Transverse colon (tissue), 4 donors: ENCODE measurements at places on chromosomes 12 and 14. TPM values are rescaled to one million over a fixed set of nuclear protein-coding genes. Genes with fewer than 3 reads are reported as not detected.
A peak's percentile ranks its signal among the peaks of the same experiment; 100 is the strongest.

The NINJ2 gene
- 8.0 TPM for total RNA-seq

DNA sequence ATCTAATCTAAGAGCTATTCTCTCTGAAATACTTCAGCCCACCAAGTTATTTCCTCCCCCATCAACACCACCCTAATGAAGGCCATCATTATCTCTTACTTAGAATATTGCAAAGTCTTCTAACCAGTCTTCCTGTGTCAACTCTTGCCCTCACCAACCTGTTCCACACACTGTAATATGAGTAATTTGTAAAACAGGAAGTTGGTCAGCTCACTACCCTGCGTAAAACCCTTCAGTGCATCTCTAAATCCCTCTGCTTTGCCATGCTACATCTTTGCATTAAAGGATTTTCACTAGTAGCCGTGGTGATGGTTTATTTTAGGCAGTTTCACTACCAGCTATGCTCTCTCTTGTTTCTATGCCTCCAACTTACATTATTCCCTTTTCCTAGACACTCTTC, 70.0 kb downstream of the KIF21A start:
- DNase-seq = no peak

DNA sequence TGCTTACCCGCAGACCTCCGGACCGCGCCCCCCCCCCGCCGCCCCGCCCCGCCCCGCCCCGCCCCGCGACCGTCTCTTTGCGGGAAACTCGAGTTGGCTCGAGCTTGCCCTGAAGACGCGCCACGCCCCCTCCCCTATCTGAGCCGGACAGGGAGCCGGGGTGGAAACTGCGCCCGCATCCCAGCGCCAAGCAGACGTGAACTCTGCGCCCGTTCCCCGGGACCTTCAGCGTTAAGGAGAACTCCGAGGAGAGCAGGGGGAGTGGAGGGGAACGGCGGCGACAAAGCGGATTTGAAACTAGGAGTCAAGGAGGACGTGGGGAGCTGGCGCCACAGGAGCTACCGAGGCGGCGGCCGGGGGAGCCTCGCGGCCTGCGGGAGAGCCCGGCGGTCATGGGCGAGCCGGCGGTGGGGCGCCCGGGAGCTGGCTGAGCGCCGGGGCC, at the start of gene KCNK13:
KCNK13 (plus strand) TSS at position 310 of the 442 bp plus-strand sequence. CDS start 212 bp downstream, outside the sequence.
- peak; percentile 11 for DNase-seq

DNA sequence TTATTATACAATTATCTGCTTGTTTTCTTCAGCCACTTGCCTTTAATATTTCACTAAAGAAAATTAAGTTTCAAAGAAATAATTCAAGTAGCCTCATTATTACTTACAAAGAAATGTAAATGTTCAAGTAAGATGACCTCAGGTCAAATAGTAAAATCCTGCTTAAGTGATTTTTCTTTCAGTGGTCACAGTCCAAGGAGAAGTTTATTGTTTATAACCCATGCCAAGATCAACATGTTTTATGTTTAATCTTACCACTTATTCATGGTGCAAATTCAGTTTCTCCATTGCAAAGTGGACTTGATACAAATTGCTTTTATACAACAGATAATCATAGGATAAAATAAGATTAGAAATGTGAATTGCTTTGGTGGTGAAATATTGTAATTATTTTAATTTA, 370.2 kb upstream of the FLRT2 start:
- no peak for DNase-seq

DNA sequence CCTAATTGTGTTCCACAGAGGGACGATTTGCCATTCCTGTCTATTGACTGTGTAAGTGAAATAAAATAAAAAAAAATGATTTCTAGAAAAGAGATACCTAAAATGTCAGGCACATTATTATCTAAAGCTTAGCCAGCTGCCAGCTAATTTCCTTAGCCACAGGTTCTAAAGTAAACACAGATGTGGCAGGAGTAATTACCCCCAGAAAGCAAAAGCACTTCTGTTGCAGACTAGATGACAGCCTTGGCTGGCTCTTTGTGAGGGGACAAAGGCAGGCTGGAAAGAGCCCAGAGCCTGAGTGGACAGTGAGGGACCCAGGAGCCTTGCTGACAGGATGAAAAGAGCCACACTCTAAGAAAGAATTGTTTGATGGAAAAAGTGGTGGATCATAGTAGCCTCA, 418.1 kb downstream of the LRIG3 start:
- no peak for DNase-seq
